ENCODE measurements at places on chromosomes 7 and 10.

GRCh38 chr7:5429857-5430611 is 6.4 kb upstream of the TNRC18 start:
- DNase-seq, result peak; percentile 88

DNA sequence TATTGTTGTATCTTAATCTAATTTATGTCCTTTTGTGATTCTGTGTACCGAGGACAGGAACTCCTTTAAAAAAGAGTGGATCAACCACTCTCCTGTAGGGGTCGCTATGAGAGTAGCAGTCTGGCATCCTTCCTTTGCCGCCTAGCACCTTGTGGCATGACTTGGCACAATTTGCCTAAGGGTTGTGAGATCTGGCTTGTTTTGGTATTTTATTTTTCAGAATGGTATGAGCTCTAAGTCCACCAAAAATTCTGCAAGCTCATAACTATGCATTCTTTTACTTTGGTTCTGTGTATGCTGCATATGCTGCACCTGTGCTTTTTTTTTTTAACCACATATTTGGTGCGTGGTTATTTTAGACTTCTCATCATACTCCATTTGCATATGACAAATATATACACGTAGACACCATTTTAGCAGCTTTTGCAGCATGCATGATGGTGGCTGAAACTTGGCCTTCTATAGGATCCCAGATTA is 112.8 kb downstream of the CDK14 start:
- no peak for DNase-seq

GRCh38 chr7:108307194-108307593 is 149.0 kb downstream of the NRCAM start:
- no peak for DNase-seq

DNA sequence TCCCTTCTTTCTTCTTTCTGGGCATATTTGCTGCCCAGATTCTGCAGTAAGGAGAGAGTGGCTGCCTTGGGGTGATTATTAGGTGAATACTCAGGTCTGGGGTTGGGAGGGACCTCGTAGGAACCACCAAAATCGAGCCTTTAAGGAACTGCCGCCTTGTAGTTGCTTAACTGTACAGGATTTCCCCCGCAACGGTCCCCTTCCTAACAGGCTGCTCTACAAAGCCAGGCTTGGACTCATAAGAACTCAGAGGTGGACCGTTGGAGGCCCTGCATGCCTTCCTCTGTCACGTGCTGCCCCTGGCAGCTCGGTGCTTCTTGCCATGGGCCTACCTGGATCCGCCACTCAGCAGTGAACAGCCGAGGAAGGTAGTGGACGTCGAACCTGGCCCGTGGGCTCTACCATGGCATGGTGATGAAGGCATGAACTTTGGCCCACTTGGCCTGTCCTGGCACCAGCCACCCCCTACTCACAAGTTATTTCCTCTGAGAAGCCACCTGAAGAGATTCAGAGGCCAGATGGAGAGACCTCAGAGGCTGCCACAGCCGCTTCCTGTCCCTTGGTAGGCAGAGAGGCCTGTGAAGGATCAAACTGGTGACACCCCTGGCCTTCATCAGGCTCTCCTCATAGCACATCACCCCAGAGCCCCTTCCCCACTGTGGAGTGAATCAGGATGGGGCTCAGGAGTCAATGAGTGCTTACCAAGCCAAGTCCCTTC is 54.6 kb downstream of the NOD1 start:
- no peak for DNase-seq

- no peak for DNase-seq
Measured at GRCh38 chr7:128219636-128220035, 21.4 kb upstream of the LEP start.

- no peak for DNase-seq
Measured at GRCh38 chr7:125074141-125074540, 144.5 kb upstream of the POT1 start.

DNA sequence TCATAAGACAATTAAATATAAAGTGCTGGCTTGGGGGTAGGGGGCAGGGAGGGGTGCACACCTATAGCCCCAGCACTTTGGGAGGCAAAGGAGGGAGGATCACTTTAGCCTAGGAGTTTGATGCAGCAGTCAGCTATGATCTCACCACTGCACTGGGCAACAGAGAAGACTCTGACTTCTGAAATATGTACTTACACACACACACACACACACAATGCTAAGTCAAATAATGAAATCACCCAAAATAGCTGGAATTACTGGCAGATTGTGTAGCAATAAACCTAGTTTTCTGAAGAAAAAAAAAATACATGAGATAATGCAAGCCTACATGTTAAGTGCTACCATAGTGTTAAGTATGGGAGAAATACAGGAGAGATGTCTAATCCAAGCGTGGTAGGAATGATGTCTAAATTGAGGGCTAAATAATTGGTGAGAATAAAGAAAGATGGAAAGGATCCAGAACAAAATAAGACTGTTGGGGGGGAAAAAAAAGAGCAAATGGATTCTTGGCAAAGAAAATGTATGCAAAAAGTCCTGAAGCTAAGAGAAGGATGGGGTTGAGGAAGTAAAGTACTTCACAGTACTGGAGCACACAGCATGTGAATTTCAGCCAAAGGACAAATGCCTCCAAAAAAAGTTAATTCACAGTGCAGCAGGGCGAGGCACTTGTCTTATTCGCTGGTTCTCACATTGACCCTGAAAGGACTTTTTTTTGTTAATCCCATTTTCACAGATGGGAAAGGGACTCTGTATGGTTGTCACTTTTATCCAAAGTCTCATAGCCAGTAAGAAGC is 73.9 kb downstream of the IGF2BP3 start:
- DNase-seq, result peak; percentile 81

- DNase-seq, result no peak
Measured at GRCh38 chr7:30188811-30189210, 54.0 kb downstream of the MTURN start.

GRCh38 chr7:87574630-87575029 is 26.1 kb downstream of the ABCB1 start:
- DNase-seq, result peak; percentile 54

- peak; percentile 99 for DNase-seq
Measured at GRCh38 chr7:66740302-66740979, at the start of gene RABGEF1. Gene RABGEF1, plus strand, starts transcription at chr7:66740733. Its CDS starts 31,167 bp downstream, at chr7:66771900.

GRCh38 chr10:132601567-132601966 is 64.0 kb downstream of the INPP5A start:
- no peak for DNase-seq

DNA sequence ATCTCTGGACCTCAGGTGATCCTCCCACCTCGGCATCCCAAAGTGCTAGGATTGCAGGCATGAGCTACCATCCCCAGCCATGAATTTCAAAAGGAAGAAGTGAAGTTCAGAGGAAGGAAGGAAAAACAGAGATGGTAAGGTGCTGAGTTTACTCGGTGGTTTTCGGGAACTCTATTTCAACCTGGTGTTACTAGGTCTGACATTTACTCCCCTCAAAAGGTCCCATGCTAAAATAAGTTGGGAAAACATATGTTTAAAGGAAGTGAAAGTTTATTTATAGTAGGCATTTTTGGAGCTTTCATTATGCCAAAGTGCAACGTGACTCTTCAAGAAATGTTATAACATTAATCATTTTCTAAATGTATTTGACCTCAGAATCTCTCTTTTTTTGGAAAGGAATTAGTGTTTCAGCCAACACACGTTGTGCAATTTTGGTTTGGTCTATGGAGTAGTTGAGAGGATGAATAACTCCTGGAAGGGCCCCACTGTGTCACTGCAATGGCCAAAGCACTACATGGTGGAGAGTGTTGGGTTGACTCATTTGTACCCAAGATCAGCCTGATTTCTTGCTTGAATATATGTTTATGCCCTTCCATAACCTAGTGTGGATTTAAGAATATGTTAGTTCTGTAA is 114.7 kb upstream of the FAM171A1 start:
- DNase-seq, result peak; percentile 84

DNA sequence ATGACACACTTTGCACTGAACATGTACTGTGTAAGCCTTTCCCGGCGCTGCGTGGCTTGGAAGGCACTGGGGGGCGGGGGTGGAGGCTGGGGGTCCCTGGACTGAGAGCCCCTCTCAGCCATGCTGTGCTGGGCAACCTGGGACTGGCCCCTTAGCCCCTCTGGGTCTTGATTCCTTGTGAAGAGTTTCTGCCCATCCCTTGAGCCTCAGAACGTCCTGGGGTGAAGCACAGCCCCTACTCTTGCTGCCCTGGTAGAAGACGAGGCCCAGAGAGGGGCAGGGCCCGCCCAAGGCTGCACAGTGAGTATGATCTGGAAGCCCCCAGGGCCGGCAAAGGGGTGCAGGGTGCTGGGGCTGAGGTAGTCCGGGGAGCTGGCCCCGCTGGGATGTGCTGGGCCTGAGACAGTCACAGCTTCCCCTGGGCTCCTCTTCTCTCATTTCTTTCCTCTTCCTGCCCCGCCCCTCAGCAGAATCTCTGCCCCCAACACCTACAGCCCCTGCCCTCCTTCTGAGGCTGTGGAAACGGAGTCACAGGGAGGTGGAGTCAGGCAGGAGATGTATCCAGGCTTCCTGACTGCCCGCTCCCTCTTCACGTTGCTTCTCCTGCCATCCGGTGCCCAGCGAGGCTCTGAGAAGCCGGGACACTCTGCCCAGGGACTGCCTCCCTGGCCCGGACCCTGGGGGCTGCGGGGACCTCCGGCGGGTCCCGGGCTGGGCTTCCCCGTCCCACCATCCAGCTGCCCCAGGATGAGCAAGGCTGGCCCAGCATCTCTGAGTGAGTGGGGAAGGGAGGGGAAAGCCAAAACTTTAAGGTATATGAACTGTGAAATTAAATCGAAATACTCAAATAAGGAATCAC is 60.5 kb downstream of the UNCX start:
- no peak for DNase-seq

DNA sequence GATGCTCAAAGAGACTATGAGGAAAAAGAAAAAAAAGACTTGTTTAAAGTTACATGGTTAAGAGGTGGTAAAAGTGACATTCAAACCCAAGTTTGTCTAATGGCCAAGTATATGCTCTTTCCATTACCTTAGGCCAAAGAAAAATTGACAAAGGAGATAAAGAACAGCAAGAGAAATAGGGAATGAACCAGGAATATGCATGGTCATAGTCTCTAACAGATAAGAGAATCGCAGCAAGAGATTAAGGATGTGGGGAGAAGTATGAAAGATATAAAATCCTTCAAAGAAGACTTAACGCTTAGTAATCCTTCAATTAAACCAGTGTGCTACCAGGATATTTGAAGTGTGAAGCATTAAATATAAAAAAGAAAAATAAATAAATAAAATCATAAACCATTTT is 23.2 kb upstream of the LRRN3 start:
- DNase-seq, result no peak

- DNase-seq, result no peak
Measured at GRCh38 chr7:41830271-41830670, 127.4 kb upstream of the INHBA start.

DNA sequence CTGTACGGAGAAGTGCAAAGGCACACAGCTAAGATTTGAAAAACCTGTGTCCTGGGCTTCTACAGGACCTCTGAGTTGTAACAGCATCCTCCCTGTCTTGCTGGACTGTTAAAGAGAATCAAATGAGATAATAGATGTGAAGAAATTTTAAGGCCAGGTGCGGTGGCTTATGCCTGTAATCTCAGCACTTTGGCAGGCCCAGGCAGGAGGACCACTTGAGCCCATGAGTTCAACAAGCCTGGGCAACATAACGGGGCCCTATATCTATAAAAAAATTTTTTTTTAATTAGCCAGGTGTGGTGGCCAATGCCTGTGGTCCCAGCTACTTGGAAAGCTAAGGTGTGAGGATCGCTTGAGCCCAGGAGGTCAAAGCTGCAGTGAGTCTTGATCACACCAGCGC is 2.9 kb upstream of the ARHGAP21 start:
- no peak for DNase-seq

DNA sequence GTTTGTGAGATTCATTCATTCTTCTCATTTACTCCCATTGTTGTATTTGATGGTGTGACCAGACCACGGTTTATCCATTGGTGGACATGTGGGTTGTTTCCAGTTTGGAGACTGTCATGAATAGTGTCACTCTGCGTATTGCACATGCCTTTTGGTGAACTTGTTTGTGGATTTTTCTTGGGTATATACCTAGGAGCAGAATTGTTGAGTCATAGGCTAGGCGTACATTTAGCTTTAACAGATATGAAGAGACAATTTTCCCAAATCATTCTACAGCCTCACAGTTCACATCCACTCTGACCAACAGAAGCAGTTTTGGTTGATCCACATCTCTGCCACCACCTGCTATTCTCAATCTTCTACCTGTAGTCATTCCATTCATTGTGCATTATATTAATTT is 66.0 kb upstream of the FAM20C start:
- no peak for DNase-seq

DNA sequence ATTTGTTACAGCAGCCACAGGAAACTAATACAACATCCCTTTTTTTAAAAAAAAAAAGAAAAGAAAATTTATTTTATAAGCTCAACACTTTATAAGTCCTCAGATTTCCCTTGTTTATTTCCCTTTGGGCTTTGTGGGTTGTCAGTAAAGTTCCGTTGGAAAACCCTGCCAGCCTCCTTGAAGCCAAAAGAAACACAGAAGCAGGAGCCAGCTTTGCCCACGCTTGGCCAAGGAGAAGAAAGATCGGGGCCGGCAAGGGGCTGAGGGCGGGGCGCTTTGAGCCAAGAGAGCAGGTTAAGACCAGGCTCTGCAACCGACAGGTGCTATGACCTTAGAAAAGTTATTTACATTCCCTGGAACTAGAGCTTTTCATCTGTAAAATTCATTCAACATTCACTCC is 72.7 kb downstream of the RGS10 start:
- DNase-seq, result no peak

- peak; percentile 22 for DNase-seq
Measured at GRCh38 chr7:1940402-1940786, 270.3 kb downstream of the ELFN1 start.

GRCh38 chr10:98956576-98957260 is 278.9 kb downstream of the HPSE2 start:
- DNase-seq, result peak; percentile 85

GRCh38 chr7:24709051-24709450 is 48.2 kb downstream of the GSDME start:
- DNase-seq, result no peak

DNA sequence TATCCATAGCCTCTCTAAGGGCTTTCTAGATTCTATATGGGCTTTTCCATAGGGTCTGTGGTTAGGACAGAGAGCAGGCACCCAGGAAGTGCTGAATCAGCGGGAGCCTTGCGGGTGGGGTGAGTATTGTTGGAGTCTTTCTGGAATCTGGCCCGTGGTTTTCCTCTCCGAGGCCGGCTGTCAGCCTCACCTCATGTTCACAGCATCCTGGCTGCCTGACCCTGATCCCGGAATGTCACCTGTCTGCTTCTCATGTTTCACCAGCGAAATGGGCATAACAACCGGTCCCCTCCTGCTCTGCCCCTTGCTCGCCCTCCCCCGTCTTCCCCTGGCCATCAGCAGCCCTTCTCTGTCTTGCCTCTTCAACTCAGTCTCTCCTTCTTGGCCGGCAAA is 36.5 kb downstream of the DDIT4 start:
- no peak for DNase-seq

GRCh38 chr10:29470355-29470705 is 164.4 kb downstream of the SVIL start:
- peak; percentile 43 for DNase-seq

DNA sequence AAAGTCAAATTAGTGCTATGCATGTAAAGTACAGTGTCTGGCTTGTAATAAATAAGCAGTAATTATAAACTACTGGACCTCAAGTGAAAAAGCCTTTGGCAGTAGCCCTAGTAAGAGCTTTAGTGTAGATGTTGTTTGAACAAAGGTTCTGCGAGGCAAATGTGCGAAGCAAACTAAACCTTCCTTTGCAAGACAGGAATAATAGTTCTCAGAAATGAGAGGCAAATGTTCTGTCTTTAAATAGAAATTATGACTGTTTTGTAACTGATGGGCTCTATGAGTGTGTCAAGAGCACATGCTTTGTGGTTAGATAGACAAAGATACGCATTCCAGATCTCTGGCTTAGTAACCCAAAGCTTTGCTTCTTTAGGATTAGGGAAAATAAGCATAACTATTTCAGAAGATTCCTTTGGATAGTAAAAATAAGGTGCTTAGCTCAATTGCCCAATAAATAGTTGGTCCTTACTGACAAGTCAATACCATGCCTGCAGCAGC is 169.2 kb upstream of the CDC14C start:
- no peak for DNase-seq

All from foreskin fibroblast (primary cell).